Left colon (tissue), 2 donors: ENCODE measurements at places on chromosomes 3 and 15. TPM values are rescaled to one million over a fixed set of nuclear protein-coding genes. Genes with fewer than 3 reads are reported as not detected.

The OR5H14 gene
- total RNA-seq: not detected

The C2CD4A gene
- total RNA-seq: 0.22 TPM

- DNase-seq: no peak
Measured at GRCh38 chr3:45933591-45933990, 9.7 kb upstream of the CXCR6 start.

GRCh38 chr3:29168696-29169095 is 112.2 kb upstream of the RBMS3 start:
- no peak for DNase-seq

DNA sequence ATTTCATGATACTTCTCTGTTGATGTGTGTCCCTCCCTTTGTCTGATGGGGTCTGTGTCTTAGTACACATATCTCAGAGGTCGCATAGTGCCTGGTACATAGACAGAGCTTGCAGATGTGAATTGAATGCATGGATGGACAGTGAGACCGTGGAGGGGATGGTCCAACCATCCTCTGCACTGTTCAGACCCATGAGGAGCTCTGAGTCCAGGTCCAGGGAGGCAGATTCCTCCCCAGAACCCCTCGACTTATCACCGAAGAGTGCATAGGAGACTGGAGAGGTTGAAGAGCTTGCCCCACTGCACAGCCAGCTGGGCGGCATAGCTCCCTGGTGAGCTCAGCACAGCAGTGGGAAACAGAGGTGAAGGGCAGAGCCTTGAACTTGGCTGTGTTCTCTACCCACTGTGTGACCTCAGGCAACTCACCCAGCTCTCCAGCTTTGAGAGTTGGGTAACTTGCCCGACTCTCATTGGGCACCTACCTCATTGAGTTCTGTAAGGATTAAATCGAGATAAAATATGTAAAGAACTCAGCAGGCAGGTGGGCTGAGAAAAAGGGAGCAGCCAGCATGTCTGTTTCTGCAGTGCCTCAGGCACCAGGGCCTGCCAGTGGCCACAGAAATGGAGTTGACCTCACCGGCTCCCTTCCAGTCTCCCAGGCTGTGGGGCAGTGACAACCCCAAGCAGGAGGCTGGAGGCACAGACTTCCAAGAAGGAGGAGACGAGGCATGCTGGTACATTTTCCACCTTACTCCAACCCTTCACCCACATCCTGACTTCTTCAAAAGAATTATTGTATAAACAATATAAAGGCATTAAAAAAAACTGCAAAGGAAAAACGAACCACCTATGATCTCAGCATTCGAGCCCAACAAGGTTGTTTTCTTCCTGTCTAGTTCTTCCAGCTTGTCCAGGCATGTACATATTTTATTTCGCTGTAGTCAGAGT is 54.1 kb upstream of the TFRC start:
- DNase-seq: no peak

The PDE8A gene
- 99.8 TPM for total RNA-seq

DNA sequence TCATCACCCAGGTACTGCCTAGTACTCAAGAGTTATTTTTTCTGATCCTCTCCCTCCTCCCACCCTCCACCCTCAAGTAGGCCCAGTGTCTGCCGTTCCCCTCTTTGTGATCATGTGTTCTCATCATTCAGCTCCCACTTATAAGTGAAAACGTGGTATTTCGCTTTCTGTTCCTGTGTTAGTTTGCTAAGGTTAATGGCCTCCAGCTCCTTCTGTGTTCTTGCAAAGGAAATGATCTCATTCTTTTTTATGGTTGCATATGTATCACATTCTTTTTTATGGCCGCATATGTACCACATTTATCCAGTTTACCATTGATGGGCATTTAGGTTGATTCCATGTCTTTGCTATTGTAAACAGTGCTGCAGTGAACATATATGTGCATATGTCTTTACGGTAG is 8.2 kb upstream of the GANC start:
- no peak for DNase-seq

GRCh38 chr3:31389939-31390338 is 142.8 kb upstream of the STT3B start:
- DNase-seq: no peak

The SERPINI2 gene
- not detected for total RNA-seq

The CD200R1 gene
- total RNA-seq: 1.6 TPM

The SNX22 gene
- total RNA-seq: 0.73 TPM

DNA sequence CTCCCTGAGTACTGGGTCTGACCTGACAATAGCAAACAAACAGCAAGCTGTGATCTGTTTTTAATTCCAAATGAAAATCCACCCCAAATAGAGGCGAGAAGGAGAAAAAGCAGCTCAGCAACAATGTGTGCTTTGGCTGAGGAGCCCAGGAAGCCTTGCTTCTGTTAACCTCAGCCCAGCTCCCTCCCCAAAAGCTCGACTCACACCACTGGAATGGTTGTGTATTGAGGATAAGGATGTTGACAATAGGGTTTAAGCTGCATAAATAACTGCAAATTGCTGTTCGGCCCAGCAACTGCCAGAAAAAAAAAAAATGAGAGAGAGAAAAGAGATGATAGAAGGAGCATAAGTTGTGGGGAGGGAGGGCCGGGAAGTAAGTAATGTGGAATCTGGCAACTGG is 104.0 kb upstream of the TBC1D5 start:
- DNase-seq: no peak

GRCh38 chr3:17116007-17116600 is 231.3 kb downstream of the PLCL2 start:
- DNase-seq: no peak
